Spleen (tissue), 13 donors: ENCODE measurements at places on chromosomes 12 and 14.
A peak's percentile ranks its signal among the peaks of the same experiment; 100 is the strongest.

DNA sequence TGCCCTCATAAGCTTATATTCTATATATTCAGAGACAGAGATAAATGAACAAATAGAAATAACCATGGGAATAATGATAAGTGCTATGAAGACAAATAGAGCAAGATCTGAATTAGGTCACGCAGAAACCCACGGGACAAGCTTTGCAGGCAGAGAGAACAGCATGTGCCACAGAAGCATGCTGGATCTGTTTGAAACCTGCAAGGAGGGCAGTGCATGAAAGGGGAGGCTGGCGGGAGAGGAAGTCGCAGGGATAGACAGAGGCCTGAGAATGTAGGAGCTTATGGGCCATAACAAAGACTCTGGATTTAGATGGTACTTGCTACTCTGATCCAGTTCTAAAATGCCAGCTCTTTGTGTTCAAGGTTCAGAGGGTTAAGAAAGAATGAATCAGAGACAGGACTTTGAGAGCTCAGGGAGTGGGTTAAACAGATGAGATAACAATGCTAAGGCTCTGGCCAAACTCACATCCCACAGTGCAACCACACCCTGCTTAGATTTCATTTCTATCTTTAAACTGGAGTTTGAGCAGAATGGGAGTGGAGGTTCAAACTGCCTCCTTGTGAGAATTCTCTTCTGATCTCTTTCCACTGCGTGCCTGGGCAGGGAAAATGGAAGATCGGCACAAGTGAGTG is 49.2 kb upstream of the PPP1R12A start:
- H3K4me1 ChIP-seq, result no peaks in the 10 kb centered on the region
- no peak overlapping the region for H3K27ac ChIP-seq
- no peaks in the 10 kb centered on the region for H3K27me3 ChIP-seq
- DNase-seq, result no peak
- no peaks in the 10 kb centered on the region for H3K36me3 ChIP-seq

DNA sequence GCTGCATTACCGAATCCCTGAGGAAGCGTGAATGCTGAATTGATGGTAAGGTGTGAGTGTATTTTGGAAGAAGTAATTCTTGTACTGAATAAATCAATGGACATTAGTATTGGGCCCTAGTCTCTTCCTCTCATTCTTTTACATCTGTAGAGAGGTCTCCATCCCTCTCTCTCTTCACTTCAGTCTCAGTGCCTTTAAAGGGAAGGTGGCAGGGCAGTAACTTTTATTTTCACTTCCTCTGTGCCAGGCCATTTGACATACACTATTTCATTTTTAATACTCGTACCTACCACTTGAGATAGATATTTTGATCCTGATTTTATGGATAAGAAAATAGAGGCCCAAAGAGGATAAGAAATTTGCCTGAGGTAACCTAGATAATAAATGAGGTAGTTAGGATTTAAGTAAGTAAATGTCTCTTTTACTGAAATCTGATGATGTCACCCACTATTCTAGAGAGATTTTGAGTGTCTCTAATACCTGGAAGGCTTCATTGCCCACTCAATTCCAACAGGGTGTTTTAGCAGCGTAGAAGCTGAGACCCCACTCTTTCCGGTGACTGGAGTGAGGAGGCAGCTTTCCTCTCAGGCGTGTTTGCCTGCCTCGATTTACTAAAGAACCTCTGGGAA is 177.9 kb upstream of the PRICKLE1 start:
- no peaks in the 10 kb centered on the region for H3K27me3 ChIP-seq
- H3K4me3 ChIP-seq, result no peak overlapping the region
- H3K27ac ChIP-seq, result no peak overlapping the region

DNA sequence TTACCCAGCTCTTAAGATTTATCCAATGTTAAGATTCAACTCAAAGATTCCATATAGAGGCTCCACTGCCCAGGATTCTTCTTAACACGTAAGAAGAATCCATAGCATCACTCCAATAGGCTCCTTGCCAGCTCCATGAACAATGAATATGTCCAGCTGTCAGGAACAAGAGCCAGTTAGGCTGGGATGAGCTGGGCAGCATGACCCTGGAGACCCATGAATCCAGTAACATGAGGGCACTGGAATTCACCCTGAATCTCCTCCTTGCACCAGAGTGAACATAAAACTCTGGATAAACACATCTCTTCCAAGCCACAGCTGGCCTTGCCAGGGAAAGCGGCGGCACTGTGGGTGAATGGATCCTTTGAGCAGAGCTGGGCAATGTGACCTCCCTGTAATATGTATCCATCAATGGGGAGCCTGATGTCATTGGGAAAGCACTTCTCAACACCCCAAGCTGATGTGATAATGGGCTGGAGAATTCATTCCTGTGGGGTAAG is 24.4 kb upstream of the TC2N start:
- H3K4me1 ChIP-seq, result peaks cover 54% of the 10 kb centered on the region
- DNase-seq, result no peak
- H3K4me3 ChIP-seq, result no peak overlapping the region
- H3K27ac ChIP-seq, result peak overlapping the region; percentile 73
- no peaks in the 10 kb centered on the region for H3K36me3 ChIP-seq

- no peak for DNase-seq
- H3K27me3 ChIP-seq, result no peaks in the 10 kb centered on the region
- no peaks in the 10 kb centered on the region for H3K36me3 ChIP-seq
- H3K4me3 ChIP-seq, result no peak overlapping the region
Observed at GRCh38 chr12:2112401-2112800, 59.6 kb downstream of the CACNA1C start.

- H3K36me3 ChIP-seq, result peaks cover 51% of the 10 kb centered on the region
- H3K4me3 ChIP-seq, result no peak overlapping the region
- no peaks in the 10 kb centered on the region for H3K27me3 ChIP-seq
- DNase-seq, result peak; percentile 61
Observed at GRCh38 chr14:92960706-92961566, 38.0 kb downstream of the CHGA start.
